Chondrocyte (in vitro differentiated cells): ENCODE measurements at places on chromosomes 12 and 14. TPM values are rescaled to one million over a fixed set of nuclear protein-coding genes. Genes with fewer than 3 reads are reported as not detected.
A peak's percentile ranks its signal among the peaks of the same experiment; 100 is the strongest.

The FGD4 gene
- 1.5 to 8.7 TPM (median 7.6 TPM) in 3 replicates for total RNA-seq

The RNASE4 gene
- 23.6 to 32.1 TPM (median 28.5 TPM) in 3 replicates for total RNA-seq

DNA sequence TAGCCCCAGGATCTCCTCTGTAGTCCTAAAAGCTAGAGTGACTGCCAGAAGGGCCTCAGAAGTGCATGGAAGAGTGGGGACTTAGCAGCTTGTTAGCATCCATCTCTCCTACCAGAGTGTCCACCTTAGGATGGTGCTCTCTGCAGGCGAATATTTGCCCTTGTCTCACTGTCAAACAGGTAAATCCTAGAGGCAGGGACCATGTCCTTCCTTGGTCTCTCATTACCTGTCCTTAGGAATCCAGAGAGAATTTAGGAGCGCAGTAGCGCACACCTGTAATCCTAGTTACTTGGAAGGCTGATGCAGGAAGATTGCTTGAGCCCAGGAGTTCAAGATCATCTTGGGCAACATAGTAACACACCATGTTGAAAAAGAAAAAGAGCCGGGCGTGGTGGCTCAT is 21.4 kb downstream of the AGAP2 start:
- no peaks in the 10 kb centered on the region for H3K27me3 ChIP-seq
- no peak for DNase-seq
- H3K36me3 ChIP-seq = peaks cover 35% of the 10 kb centered on the region
- no peak overlapping the region for H3K4me3 ChIP-seq

DNA sequence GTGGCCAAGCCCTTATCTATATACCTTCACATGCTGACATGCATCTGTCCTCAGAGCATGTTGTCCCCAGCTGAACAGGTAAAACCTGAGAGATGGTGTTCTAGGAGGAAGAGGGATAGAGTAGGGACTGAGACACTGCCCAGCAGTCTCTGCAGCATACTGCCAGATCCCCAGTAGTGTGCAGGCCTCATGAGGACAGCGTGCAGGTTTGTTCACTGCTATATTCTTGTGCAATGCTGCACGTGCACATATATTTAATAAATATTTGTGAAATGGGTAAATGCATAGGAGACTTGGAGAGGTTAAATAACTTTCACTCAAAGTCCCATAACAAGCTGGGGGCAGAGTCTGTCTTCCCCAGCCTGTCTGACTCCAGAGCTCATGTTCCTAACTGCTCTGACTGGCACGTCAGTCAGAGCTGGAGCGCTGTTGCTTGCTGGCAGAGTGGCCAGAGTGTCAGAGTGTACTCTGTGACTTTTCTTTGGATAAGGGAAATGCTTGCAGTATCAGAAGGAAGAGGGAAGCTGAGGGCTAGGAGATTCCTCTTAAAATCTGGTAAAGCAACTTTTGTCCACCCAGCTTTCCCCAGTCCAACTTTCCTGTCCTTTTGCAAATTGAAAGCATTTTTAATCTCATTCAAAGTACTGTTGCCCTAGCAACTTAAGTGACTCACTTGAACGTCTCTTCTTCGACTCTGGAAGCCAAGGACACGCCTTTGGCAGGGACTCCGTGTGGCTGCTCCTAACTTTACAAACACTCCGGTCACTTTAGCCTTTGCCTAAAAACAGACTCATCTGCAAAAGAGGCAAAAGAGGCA is 14.9 kb upstream of the POLR3B start:
- H3K4me1 ChIP-seq = peaks cover 19% of the 10 kb centered on the region
- H3K27me3 ChIP-seq = no peaks in the 10 kb centered on the region
- no peak for DNase-seq
- H3K27ac ChIP-seq = peak overlapping the region; percentile 94
- H3K36me3 ChIP-seq = peaks cover 6% of the 10 kb centered on the region
- H3K4me3 ChIP-seq = peak overlapping the region; percentile 62

GRCh38 chr12:2231011-2231595 is 178.3 kb downstream of the CACNA1C start:
- no peak overlapping the region for H3K27ac ChIP-seq
- no peaks in the 10 kb centered on the region for H3K27me3 ChIP-seq
- DNase-seq = no peak
- H3K4me3 ChIP-seq = no peak overlapping the region

- H3K27ac ChIP-seq = peak overlapping the region; percentile 34
- DNase-seq = no peak
- peaks cover 40% of the 10 kb centered on the region for H3K4me1 ChIP-seq
- no peaks in the 10 kb centered on the region for H3K27me3 ChIP-seq
- H3K36me3 ChIP-seq = peaks cover 13% of the 10 kb centered on the region
Measured at GRCh38 chr12:63995512-63995911, 151.0 kb downstream of the SRGAP1 start.

GRCh38 chr12:4190366-4191063 is 83.0 kb upstream of the CCND2 start:
- H3K36me3 ChIP-seq = no peaks in the 10 kb centered on the region
- H3K27ac ChIP-seq = peak overlapping the region; percentile 46
- no peak for DNase-seq
- H3K4me3 ChIP-seq = no peak overlapping the region

GRCh38 chr14:73859145-73859544 is 7.5 kb downstream of the PTGR2 start:
- no peak for DNase-seq
- no peak overlapping the region for H3K4me3 ChIP-seq
- no peak overlapping the region for H3K27ac ChIP-seq
- no peaks in the 10 kb centered on the region for H3K36me3 ChIP-seq
- H3K4me1 ChIP-seq = no peaks in the 10 kb centered on the region

The PTGER2 gene
- 1.7 to 3.8 TPM (median 2.5 TPM) in 3 replicates for total RNA-seq
